ENCODE measurements at places on chromosomes 1 and 21. TPM values are rescaled to one million over a fixed set of nuclear protein-coding genes. Genes with fewer than 3 reads are reported as not detected.

DNA sequence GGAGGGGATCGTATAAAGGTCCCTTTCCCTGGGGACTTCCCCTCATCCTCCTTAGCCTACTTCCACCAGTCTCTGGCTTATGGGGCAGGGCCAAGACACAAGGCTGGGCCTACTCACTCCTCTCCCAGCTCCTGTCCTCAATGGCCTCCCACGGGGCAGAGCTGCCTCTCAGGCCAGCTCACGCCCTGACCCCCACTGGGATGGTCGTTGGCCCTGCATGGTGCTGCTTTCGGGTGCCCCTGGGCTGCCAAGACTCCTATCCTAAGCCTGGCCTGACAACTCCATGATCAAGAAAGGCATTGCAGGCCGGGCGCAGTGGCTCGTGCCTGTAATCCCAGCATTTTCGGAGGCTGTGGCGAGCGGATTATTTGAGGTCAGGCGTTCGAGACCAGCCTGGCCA is 6.2 kb downstream of the CPLANE2 start:
- DNase-seq = no peak

- DNase-seq = no peak
Measured at GRCh38 chr21:38837806-38838461, 32.2 kb downstream of the ETS2 start.

- DNase-seq = no peak
Measured at GRCh38 chr1:25906644-25907300, 553 bp upstream of the STMN1 start.

GRCh38 chr1:40045182-40045581 is 4.7 kb downstream of the CAP1 start:
- no peak for DNase-seq

DNA sequence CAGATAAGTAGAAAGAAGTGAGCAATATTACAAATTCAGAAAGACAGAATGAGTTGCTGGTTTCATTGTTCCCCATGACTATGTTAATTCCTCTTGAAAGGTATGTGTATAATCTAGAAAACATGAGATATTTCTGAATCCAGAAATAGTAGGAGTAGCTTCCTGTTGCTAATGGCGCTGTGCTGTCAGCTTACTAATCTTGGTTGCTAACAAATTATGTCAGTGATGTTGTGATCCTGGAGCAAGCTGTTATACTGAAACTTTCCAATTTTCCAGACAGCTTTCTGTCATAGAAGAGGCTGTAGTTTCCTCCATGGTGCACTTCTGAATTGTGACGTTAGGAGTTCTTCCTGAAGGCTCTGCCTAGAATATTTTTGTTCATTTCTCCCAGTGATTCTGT is 372.3 kb downstream of the USP25 start:
- no peak for DNase-seq

- no peak for DNase-seq
Measured at GRCh38 chr1:73901738-73902137, 296.2 kb downstream of the LRRIQ3 start.

DNA sequence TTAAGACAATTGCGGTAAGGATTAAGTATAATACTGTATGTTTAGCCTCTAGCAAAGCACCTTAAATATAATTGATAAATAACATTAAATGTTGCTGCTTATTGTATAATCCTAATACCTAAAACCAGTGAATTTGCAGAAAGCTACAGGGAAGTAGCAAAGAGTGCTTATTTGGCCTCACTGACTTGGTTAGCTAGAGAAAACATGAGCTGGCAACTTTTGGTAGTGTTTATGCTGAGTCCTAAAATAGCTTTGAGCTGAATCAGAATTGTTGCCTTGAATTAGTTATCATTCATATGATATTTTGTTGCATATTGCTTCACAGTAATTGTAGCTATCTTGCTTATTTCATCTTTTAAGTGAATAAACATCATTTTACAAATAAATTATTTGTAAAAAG is 3.5 kb downstream of the TRIM67 start:
- no peak for DNase-seq

DNA sequence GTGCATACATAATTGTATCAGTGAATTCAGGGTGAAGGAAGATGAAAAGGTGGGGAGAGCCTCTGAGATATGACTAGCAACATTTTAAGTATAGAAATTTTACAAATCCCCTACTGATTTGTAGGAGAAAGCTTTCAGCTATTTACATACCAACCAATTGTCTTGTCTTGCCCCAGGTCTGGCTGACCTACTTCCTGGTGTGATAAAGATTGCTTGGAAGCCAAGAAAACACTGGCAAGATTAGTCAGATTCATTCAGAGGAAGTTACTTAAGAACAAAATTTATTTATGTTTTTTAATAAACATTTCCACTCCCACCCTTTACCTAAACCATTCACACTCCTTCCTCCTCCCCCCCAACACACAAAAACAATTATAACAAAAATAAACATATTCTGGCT is 17.5 kb downstream of the PTGS2 start:
- no peak for DNase-seq

- DNase-seq = no peak
Measured at GRCh38 chr21:26597031-26597430, 23.9 kb upstream of the CYYR1 start.

DNA sequence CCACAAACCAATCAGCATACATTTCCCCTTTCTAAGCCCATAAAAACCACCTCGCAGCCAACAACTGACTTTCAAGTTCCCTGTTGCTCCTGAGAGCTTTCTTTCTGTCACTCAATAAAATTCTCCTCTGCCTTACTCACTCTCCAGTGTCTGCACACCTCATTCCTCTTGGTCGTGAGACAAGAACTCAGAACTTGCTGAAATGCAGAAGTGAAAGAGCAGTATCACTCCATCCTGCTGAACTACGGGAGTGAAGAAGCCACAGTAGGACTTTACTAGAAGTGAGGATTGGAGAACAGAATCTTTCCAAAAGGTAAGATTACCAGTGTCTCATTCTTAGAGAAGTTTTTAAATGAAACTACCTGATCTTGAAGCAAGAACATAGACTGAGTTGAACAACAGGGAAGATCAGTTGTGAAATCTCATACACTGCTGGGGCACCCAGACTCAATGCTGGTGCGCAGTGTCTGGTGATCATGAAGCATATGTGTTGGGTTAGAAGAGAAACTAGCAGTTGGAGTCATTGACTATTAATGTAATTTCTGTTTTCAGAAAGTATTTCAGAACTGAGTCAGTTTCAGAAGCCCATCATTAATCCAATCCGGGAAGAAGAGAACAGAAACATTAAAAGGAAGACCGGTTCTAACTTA is 726.9 kb upstream of the TMPRSS15 start:
- DNase-seq = no peak

- DNase-seq = no peak
Measured at GRCh38 chr1:39819091-39819812, 30.6 kb upstream of the BMP8B start.

- no peak for DNase-seq
Measured at GRCh38 chr1:202010180-202011015, at the start of gene ELF3. ELF3 (plus strand) TSS chr1:202010587; CDS start chr1:202011137, 550 bp downstream.

DNA sequence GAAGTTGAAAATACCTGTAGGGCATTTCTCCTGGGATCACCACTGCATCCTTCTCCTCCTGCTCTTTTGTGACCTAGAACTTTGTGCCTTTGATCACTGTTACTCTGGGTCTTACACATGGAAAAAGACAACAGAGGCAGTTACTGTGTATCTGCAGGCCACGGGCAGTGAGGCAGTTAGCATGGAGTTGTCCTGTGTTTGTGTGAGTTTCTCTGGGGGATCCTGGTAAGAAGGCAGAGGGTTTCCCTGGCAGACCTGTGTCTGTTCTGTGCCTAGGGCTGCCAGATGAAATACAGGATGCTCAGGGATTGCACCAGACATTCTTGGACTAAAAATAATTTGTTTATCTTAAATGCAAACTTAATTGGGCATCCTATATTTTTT is 44.4 kb upstream of the SCCPDH start:
- no peak for DNase-seq

GRCh38 chr21:8998946-8999681 is 1522.3 kb upstream of the TPTE start:
- no peak for DNase-seq

DNA sequence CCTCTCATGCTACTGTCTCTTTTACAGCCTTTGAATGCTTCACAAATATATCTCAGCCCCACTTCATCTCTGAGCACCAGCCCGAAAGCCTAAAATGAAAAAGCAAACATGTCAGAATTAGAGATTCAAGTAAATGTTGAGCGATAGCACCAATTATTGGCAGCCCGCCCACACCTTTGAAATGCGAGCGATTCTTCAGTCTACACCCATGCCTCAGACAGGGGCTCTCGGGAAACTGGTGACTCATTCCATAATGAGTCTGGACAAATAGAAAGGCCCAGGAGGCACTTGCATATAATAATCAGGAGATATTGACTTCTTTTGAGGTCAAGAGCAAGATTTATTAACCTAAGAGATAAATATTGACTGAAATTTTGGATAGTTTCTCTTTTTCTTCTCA is 487.3 kb upstream of the PTBP2 start:
- no peak for DNase-seq

The AGT gene
- total RNA-seq = not detected

The GPR25 gene
- not detected for total RNA-seq

The HES3 gene
- total RNA-seq = not detected

The GIPC2 gene
- 2.9 TPM for total RNA-seq

Data from endothelial cell (in vitro differentiated cells).